ENCODE measurements at places on chromosomes 7 and 10. TPM values are rescaled to one million over a fixed set of nuclear protein-coding genes. Genes with fewer than 3 reads are reported as not detected.

The DYNC1I1 gene
- total RNA-seq = 0.71 TPM

The ACTA2 gene
- total RNA-seq = 251 TPM

The TEX36 gene
- not detected for total RNA-seq

The TAS2R41 gene
- not detected for total RNA-seq

The RGR gene
- total RNA-seq = not detected

The TWIST1 gene
- total RNA-seq = 27.1 TPM

The FLNC gene
- 274 TPM for total RNA-seq

The HOXA11 gene
- 28.4 TPM for total RNA-seq

The FOXI2 gene
- total RNA-seq = not detected

The LIPJ gene
- total RNA-seq = not detected

The GIMAP5 gene
- not detected for total RNA-seq

The NAT16 gene
- total RNA-seq = not detected

The CLRN3 gene
- total RNA-seq = not detected

The ATOH7 gene
- total RNA-seq = not detected

The HTR7 gene
- 0.18 TPM for total RNA-seq
